Left renal pelvis (tissue), 4 donors: ENCODE measurements at places on chromosomes 5 and 9. TPM values are rescaled to one million over a fixed set of nuclear protein-coding genes. Genes with fewer than 3 reads are reported as not detected.

Gene TAF11L10
- not detected for polyA plus RNA-seq

Gene ASPN
- 29.8 TPM for polyA plus RNA-seq

Gene TSSK1B
- not detected for polyA plus RNA-seq

Gene IRX1
- polyA plus RNA-seq, result 28.6 TPM

Gene PCDHA9
- polyA plus RNA-seq, result 0.12 TPM

Gene PDZD2
- polyA plus RNA-seq, result 27.0 TPM

Gene PCDHA7
- 0.42 TPM for polyA plus RNA-seq

DNA sequence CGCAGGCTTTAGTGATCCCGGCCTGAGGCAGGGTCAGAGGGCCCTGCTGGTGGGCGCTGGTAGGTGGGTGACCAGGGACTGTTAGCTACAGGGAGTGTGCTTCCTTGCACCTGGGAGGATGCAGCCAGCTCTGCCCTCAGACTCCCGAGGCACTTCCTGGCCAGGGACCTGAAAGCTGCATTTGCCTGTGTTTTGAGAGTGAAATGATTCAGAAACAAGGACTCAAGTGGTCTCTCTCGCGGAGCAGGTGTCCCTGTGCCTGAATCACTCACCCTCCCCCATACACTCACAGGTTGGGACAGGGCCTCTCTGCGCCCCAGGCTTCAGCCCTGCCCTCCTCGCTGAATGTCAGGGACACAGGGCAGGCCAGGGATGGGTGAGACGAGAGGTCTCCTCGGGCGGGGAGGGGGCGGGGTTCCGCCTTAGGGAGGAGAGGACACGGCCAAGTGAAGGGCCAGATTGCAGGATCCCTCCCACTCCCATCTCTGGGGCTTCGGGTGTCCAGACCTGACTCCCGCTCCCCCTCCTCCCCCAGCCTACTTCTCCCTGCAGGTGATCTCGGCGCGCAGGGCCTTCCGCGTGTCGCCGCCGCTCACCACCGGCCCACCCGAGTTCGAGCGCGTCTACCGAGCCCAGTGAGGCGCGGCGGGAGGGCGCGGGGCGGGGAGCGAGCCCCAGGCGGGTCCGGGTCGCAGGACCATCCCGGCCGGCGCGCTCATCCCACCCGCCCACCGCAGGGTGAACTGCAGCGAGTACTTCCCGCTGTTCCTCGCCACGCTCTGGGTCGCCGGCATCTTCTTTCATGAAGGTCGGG is 1.5 kb downstream of the LTC4S start:
- DNase-seq, result no peak

DNA sequence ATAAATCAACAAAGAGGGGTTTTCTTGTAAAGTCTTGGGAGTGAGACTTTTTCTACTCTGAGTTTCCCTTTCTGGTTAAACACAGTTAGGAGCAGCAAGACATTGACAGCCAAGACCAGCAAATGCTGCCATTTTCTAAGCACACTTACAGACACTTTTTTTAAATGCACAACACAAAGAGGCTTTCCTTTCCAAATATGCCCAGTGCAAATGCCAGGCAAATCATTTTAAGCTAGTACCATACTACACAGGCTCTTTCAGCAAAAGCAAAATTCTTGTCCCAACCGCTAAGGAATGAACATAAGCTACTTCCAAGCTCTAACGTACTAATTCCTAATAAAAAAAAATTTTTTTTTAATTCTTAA is 68.2 kb downstream of the DENND1A start:
- no peak for DNase-seq

DNA sequence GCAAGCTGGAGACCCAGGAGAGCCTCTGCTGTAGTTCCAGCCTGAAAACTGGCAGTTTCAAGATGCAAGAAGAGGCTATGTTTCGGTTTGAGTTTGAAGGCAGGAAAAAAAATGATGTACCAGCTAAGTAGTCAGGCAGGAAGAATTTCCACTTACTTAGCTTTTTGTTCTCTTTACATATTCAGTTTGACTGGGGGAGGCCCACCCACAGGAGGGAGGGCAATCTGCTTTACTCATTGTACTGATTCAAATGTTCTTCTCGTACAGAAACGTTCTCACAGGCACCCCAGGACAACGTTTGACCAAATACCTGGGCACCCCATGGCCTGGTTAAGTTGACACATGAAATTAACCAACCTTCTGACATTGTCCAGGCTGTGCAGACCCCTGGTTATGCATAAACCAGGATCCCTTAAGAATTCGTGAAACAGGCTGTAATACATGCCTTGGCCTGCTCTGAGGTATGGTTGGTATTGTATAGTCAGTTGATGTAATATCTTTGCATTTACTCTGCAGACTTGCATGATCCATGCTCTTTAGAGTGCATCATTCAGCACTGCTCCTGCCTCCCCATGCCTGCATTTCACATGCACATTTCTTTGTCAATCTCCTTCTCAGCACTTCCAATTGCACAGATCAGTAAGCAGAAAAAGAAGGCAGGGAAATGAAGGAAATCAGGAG is 687.1 kb downstream of the TAF11L14 start:
- DNase-seq, result no peak

DNA sequence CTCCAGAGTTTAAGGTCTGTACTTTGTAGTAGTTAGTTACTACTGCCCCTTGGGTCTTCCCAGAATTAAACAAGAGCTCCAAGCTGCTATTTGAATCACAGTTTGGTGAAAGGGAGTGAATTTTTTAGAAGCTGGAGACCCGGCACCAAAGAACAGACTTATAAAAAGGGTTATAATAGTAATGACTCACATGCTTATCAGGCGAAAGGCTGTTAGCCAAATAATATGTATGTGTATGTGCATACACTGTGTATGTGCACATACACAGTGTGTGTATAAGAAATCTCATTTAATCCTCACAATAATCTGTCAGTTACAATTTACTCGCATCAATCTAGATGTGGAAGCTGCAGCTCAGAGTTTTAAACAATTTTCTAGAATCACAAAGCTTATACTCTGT is 59.5 kb upstream of the ITGA1 start:
- DNase-seq, result no peak

DNA sequence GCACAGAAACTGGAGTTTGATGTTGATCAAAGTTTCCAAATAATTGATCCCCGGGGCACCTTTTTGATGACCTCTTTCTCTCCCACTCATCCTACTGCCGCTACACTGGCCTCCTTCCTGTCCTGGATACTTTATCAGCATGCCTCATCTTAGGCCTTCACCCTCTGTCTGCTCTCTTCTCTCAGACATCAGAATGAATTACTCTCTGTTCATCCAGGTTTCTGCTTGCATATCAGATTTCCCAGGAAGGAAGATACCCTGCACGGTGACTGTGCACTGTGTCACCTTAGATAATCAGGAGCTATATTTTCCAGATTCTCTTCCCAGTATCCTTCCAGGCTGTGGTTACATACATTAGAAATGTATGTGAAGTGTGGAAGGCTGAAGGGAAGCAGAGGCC is 397.0 kb downstream of the DIRAS2 start:
- no peak for DNase-seq

DNA sequence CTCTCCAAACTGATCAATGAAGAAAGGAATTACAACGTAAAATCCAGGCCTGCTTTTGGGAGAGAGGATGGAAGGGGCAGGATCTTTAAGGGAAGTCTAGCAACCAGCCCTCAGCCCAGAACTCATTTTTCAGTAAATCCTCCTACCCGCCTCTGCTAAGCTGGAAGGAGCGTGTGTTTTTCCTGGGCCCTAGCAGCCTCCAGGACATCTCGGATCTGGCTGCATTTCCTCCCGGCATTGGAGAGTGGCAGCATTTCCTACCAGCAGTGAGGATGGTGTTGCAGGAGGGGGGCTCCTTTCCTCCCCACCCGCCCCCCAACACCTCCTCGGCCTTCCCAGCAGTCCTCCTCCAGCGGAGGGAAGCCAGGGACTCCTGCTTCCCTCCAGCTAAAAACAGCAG is 54.5 kb downstream of the DCP2 start:
- DNase-seq, result no peak

DNA sequence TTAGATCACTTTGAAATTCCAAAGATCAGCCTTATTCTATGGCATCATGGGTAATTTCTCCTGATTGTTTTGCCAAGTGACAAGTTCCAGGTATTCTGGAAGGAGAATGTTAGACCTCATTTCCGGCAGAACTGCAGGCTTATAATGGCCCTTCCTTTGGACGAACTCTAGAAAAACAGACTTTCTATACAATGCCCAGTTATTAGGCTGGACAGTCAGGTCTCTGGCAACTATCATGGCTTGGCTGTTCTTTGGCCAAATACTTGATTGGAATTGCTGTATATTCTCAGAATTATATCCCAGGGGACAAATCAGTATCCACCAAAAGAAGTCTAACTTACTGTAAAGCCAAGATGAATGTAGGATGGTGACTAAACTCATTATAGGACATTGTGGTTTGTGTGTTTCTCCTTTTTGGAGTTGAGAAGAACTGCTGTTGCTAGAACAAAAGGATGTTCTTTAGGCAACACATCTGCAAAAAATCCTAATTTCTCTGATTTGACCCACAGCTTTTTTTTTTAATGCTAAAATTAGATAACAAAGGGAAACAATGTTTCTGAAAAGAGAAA is 69.0 kb downstream of the ADAMTSL1 start:
- no peak for DNase-seq

DNA sequence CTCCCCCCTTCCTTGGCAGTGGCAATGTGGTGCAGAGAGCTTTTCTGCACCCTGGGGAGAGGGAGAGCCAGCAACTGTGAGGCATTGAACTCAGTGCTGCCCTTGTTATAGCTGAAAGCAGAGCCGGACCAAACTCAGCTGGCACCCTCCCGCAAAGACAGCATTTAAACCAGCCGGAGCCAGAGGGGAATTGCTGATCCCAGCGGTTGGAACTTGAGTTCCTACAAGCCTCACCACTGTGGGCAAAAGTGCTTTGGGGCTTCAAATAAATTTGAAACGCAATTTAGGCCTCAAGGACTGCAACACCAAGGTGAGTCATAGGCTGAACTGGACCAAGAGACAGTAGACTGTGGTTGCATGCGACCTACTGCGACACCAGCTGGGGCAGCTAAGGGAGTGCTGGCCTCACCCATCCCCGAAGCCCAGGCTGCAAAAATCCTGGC is 207.6 kb upstream of the CDKN2B start:
- DNase-seq, result no peak

GRCh38 chr5:11822598-11822997 is 81.6 kb downstream of the CTNND2 start:
- no peak for DNase-seq

- DNase-seq, result no peak
Measured at GRCh38 chr5:55218967-55219366, 8.1 kb downstream of the MCIDAS start.

GRCh38 chr9:115211413-115212124 is 93.6 kb upstream of the TNC start:
- no peak for DNase-seq

GRCh38 chr9:136530461-136531089 is 15.3 kb downstream of the NOTCH1 start:
- no peak for DNase-seq

DNA sequence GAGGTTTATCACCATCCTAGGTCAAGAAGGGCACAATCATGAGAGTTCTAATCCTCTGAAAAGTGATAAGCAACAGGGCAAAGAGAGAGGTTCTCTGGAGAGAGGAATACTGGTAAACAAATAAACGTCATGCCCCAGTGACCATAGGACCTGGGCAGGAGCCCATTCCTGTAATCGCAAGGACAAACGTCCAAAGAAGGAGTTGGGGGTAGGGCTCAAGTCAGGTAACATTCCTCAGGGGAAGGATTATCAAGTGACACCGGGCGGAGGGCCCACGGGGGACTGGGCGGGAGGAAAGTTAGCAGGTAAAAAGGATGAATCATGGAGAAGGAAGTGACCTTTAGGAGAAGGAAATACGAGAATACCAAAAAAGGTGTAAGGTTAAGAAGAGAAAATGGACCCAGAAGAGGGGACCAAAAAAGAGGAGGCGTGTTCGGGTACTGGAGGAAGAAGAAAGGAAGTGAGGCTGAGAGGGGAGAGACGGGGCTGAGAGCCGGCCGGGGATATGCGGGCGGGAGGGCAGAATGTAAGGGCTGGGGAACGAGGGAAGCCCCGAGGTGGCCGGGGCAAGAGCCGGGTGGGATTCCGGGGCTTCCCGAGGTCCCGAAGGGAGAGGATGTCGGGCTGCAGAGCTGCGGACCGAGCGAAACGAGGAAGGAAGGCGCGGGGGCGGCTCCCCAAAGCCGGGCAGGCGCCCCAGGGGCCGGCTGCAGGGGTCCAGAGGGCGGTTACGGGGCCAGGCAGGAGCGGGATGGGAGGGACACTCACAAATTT is 583 bp downstream of the DIAPH1 start:
- peak; percentile 36 for DNase-seq

GRCh38 chr9:115000217-115000639 is 69.8 kb upstream of the TNFSF8 start:
- no peak for DNase-seq

- DNase-seq, result no peak
Measured at GRCh38 chr5:172745838-172746237, 25.2 kb downstream of the DUSP1 start.

GRCh38 chr9:91833878-91834255 is 116.2 kb downstream of the ROR2 start:
- DNase-seq, result no peak

DNA sequence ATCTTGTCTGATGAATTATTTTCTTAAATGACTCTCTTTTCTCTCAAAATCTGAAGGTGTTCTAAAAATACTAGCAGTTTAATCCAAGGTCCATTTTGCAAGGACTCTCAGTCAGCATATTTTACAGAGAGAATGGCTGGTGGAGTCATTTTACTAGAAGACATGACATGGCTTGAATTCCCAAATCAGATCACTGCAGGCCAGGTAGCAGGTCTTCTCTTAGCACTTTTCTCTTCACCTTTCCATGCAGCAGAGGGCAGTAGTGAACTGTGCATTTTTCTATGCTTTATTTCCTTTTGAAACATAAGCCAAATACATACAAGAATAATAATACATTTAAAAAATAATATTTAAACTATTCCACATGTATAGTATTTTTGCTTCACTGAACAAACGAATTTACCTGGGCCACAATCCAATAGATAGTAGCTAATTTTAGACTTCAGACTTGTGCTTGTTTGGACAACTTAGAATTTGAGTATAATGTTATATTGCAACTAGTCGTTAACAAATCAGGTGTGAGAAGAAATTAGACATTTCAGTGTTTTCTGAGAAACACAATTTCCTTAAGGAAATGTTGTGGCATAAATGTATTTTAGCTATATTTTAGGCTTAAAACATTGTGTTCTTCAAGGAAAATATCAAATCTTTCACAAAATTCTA is 289.4 kb upstream of the DAB2 start:
- DNase-seq, result peak; percentile 48

- DNase-seq, result no peak
Measured at GRCh38 chr5:171845857-171846256, 60.2 kb downstream of the SMIM23 start.

- no peak for DNase-seq
Measured at GRCh38 chr9:88476491-88477271, 58.3 kb upstream of the NXNL2 start.

DNA sequence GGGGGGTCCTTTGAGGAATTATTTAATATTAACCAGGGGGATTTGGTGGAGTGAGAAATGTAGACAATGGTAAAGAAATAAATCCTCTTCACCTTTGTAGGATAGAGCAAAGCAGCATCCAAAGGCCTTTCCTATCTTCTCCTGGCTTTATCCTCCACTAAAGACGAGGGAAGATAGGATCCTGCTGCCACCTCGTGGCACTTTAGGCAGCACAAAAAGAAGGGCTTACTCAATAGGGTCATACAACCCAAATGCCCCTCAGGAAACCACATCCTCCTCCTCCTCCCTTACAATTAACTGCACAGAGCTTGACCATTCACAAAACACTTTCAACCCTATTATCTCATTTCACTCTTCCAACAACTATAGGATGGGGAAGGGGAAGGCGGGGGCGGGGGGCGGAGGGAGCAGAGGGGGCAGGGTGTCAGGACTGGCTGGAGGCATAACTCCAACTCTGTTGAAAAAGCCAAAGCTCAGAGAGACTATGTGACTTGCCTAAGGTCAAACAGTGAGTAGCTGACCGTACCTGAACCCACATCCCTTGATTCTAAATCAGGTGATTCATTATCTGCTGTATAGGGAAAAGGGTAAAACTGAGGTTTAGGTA is 45.4 kb upstream of the MYOT start:
- peak; percentile 14 for DNase-seq
